ENCODE measurements at places on chromosomes 4 and X.

DNA sequence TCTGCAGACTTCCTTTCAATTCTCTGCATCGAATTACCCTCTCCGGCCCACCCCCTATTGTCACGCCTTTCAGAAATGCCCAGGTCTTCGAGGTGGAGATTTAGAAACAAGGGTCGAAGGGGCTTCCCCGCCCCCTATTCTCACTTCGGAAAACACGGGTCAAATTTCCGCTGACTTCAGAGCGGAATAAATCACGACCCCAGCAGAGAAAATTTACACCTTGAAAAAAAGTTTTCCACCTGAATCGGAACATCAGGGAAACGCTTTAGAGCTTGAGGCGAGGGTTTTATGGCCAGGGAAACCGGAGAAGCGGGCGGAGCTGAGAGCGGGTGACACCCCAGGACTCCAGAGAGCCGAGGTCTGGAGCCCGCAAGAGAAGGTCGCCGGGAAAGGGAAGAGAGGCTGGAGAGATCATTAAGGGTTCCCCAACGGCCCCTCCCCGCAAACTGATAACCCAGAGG lies 1.6 kb downstream of the SHISA3 start:
- no peak for DNase-seq

- DNase-seq, result no peak
These were observed 122.1 kb upstream of the DIPK2B start for GRCh38 chrX:45322820-45323219.

DNA sequence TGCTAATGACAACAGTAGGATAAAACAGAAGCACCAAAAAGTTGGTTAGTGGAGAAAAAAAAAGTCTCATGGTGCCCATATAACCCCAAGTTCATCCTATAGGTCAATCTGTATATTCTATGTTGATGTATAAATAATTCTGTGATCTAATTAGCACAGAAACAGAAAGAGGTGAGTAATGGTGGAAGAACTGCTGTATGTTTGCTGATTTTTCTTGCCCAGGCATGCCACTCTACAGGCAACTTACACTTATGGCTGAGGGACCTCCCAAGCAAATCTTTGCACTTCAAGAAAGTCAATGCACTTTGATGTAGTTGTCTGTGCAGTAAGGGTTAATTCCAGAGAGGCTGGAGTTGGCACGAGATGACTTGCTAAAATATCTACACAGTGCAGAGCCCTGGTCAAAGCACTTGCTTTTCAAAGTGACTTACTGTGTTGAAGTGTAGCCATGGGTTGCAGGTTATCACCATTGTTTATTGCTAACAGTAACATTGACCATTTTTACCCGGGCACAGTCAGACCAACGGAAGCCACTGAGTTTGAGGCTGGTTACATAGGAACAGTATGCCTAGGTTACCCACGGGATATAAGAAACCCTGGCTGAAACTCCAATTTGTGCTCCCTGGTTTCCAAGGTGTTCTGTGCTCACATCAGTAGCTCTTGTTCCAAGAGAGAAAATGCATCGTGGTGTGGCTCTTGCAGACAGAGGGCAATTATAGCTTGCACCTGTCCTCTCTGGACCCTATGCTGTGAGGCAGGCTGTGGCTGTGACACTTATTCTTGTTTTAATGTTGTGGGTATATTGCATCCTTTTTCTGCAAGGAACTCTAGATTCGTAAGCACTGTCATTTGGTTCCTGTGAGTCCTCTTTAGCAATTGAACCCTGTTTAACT lies 141.3 kb upstream of the FTHL17 start:
- no peak for DNase-seq

- no peak for DNase-seq
These were observed 36.6 kb downstream of the MYOZ2 start for GRCh38 chr4:119172223-119172622.

GRCh38 chr4:100008048-100008447 lies 58.0 kb upstream of the H2AZ1 start:
- DNase-seq, result no peak

GRCh38 chr4:3485011-3485791 lies 22.1 kb downstream of the DOK7 start:
- peak; percentile 7 for DNase-seq

DNA sequence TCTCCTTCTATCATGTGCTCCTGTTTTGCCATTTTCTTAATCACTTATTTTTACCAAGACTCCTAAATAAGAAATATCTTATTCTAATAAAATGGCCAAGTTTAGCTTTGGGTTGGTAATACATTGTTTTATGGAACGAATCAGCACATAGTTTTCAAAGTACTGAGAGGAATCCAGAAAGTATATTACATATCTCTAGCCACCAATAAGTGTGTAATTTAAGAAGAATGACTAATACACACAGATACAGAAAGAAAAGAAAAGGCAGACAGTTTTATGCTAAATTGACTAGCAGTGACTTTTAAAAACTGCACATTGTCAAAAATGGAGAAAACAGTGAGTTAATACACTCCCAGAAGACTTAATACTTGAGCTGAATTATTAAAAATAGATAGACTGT lies 167.0 kb upstream of the IL15 start:
- DNase-seq, result no peak

DNA sequence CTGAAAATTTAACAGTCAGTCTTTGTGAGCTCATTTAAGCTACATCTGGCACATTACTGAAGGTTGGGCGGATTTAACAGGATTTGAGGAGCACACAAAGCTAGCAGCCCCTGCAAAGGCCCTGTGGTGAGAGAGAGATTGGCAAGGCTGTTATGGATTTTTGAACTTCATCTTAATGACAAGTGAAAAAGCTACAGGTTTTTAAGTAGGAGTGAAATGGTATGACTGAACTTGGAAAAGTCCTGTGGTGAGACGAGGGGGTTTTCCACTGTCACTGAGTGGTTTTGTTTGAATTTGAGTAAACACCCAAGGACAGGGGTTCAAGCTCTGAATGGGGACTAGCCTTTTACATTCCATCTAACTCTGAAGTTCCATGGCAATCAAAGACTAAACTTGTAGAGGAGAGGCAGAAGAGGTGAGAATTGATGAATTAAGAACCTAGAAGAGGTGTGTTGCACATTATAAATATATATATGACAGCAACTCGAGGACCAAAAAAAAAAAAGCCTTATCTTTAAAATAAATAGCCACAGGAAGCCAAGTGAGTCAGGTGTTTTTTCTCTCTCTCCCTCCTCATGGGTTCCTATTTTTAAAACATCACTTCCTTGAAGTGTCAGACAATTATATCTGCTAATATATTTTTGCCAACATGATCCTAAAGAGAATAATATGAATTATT lies 47.8 kb upstream of the CLNK start:
- peak; percentile 46 for DNase-seq

- DNase-seq, result no peak
These were observed 142.2 kb upstream of the CXorf51A start for GRCh38 chrX:146956760-146957159.

GRCh38 chrX:107398115-107398514 lies 51.3 kb upstream of the FRMPD3 start:
- no peak for DNase-seq

- DNase-seq, result no peak
These were observed 276.3 kb upstream of the GALNT7 start for GRCh38 chr4:172892300-172892699.

GRCh38 chrX:128458888-128459287 lies 406.7 kb upstream of the ACTRT1 start:
- no peak for DNase-seq

DNA sequence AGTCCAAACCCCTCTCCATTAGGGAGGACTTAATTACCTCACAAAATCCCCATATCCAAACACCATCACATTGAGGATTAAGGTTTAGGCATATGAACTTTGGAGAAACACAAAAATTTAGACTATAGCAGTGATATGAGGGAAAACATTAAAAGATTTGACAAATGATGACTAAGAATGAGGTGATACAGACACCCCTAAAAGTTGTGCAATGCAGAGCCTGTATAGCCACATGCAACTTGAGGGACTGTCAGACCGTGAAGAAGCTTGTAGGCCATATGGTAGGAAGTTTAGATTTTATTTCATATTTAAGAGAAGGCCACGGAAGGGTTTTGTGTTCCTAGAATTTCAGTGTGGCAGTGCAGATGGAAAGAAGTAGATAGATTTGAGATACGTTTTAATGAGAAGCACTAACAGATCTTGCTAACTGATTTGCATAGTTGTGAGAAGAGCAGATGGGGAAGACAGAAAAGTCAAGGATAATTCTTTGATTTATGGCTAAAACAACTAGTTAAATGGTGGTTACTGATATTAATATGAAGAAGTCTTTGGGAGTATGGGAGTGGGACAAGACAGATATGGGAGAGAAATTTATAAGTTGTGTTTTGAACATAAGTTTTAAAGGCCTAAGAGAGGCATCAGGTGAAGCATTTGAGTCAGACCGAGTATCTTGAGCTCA lies 5.5 kb upstream of the FIP1L1 start:
- no peak for DNase-seq

DNA sequence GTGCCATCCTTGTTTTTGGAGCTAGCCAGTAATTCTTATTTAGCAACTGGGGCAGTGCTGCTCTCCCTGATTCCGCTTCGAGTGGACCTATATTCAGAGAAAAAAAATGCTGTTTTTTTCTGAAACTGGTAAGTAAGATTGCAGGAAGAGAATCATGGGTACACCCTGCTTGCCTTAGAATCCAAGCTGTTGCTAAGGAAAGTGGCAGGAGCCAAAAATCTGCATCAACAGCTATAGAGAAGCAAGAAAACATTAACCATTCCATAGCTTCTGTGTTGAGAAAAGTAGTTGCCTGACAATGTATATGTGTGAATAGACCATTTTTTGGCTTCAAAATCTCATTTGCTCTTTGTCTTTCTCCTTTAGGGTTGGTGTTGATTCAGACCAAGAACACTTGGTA lies 44.5 kb downstream of the SLC9A6 start:
- DNase-seq, result no peak

DNA sequence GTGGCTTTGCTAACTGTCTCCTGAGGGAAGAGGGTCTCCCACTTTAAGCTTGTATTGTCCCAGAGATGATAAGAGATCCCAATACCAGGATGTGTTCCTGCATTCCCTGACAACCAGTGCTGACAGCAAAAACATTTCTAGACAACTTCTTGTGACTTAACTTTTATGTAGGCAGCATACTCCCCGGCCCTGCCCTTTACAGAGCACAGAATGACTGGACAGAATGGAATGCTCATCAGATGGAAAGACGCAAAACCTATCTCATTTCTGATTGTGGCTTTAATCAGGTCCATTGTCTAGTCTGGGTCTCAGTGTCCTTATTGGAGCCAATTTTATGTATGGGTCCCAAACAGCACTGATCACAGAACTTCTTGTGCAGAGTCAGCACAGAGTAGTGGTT lies 18.2 kb upstream of the PLAC1 start:
- DNase-seq, result no peak

Data from hematopoietic multipotent progenitor cell (in vitro differentiated cells).